ENCODE measurements at places on chromosomes 6 and 20. TPM values are rescaled to one million over a fixed set of nuclear protein-coding genes. Genes with fewer than 3 reads are reported as not detected.

The MUC22 gene
- total RNA-seq: not detected

The LHFPL5 gene
- not detected for total RNA-seq

The TAGAP gene
- total RNA-seq: 5.7 TPM

The GTSF1L gene
- not detected for total RNA-seq

The SIRPG gene
- total RNA-seq: not detected

Data from mesenteric fat pad (tissue), 1 donor.